ENCODE measurements at places on chromosomes 1 and 21. TPM values are rescaled to one million over a fixed set of nuclear protein-coding genes. Genes with fewer than 3 reads are reported as not detected.

Gene CR1
- total RNA-seq = not detected

Gene FAM151A
- not detected for total RNA-seq

Gene SLC30A2
- not detected for total RNA-seq

Gene TMIGD3
- total RNA-seq = not detected

Gene ESPN
- total RNA-seq = 11.0 TPM

Gene COL24A1
- not detected for total RNA-seq

Gene FAM78B
- 0.43 TPM for total RNA-seq

Gene TSPAN2
- total RNA-seq = 19.7 TPM

Gene TCP10L
- total RNA-seq = 3.7 TPM

Gene HSD3B1
- not detected for total RNA-seq

DNA sequence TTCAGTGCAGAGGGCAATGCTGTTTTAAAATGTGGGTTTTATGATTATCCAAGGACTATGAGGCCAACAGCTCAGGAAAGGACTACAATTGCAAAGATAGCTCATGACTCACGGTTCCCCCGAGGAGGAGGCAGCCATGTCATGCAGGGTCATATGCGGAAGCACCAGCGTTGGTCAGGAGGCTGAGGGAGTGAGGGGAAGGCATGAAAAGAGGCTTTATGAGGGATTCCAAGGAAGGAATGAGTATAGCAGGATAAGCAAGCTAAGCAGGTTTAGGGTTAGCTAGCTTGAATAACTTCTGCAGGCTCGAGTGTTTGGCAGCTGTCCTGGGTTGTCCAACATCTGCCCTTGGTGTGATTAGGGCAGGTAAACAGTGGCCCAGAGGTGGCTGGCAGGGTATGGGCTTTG lies 495.1 kb downstream of the SETD4 start:
- H3K4me1 ChIP-seq = no peaks in the 10 kb centered on the region
- H3K4me3 ChIP-seq = no peak overlapping the region
- H3K27me3 ChIP-seq = no peaks in the 10 kb centered on the region
- H3K36me3 ChIP-seq = no peaks in the 10 kb centered on the region
- no peak overlapping the region for H3K27ac ChIP-seq

GRCh38 chr1:154384650-154385489 lies 20.3 kb upstream of the IL6R start:
- H3K4me1 ChIP-seq = no peaks in the 10 kb centered on the region
- no peak overlapping the region for H3K27ac ChIP-seq
- no peak for DNase-seq
- no peaks in the 10 kb centered on the region for H3K27me3 ChIP-seq

DNA sequence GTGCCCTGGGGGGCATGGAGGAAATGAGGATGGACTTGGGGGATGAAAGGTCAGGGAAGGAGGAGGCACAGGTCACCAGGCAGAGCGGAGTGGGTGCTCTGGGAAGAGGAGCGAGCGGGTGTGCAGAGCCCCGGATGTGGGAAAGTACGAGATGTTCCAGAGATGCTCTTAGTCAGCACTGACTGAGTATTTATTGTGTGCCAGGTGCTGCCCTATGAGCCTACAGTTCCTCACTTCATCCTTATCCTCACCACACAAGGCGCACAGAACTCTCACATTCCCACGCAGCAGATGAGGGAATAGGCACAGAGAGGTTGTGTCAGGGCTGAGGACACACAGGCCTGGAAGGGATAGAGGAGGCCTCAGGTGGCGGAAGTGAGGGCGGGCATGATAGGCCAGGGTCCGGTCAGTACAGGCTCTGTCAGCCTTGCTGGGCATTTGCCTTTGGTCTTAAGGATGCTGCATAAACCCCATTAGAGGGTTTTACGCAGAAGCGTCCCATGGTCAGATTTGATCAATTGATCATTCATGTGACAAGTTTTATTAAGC lies 77.3 kb downstream of the ARHGEF10L start:
- no peak overlapping the region for H3K27ac ChIP-seq
- no peaks in the 10 kb centered on the region for H3K27me3 ChIP-seq
- DNase-seq = no peak

- DNase-seq = no peak
- no peaks in the 10 kb centered on the region for H3K36me3 ChIP-seq
- no peak overlapping the region for H3K4me3 ChIP-seq
Measured at GRCh38 chr1:92367496-92367895, 68.6 kb downstream of the RPAP2 start.

GRCh38 chr1:37124501-37124900 lies 90.2 kb upstream of the GRIK3 start:
- H3K4me1 ChIP-seq = peaks cover 17% of the 10 kb centered on the region
- H3K4me3 ChIP-seq = no peak overlapping the region
- H3K27ac ChIP-seq = no peak overlapping the region
- no peaks in the 10 kb centered on the region for H3K36me3 ChIP-seq
- H3K27me3 ChIP-seq = no peaks in the 10 kb centered on the region

- no peaks in the 10 kb centered on the region for H3K4me1 ChIP-seq
- no peak overlapping the region for H3K27ac ChIP-seq
- DNase-seq = no peak
Measured at GRCh38 chr1:121595089-121595488, 410.3 kb downstream of the SRGAP2C start.

GRCh38 chr1:59186656-59187055 lies 110.2 kb upstream of the FGGY start:
- no peak for DNase-seq
- no peak overlapping the region for H3K27ac ChIP-seq
- no peaks in the 10 kb centered on the region for H3K4me1 ChIP-seq
- no peak overlapping the region for H3K4me3 ChIP-seq

DNA sequence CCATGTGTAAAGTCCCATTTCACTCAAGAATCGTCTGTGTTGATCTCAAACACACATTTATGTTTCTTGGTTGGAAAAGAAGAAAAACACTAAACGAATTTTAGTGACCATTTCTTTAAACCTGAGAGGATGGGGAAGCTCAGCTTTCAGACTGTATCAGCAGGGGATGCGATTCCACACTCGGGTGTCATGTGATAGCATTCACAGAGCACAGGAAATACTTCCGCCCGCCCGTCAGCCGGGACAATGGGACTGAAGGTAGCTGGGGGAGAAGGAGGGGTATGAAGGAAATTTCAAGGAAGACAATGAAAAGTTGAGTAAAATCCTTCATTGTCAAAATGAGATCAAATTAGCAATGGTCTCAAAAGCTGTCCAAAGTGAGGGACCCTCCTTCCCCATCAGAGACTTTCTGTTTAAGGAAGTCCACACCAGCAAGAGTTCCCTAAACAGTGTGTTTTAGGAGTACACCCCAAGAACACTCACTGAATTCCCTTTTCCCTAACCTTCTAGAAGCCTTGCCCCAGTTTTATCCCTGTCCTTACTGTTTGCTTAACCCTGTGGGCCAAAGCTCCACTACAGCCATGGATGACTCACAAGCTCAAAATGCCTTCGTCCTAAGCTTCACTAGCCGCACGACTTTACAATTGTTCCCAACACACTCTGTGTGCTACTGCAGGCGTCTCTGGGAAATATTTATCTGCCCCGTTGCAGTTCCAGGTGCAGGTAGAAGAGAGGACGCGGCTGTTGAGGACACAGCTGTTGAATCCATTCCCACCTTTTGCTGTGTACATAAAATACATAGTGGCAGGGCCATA lies 51.4 kb upstream of the SIM2 start:
- H3K36me3 ChIP-seq = no peaks in the 10 kb centered on the region
- H3K27ac ChIP-seq = no peak overlapping the region
- no peak overlapping the region for H3K4me3 ChIP-seq
- peak; percentile 45 for DNase-seq
- no peaks in the 10 kb centered on the region for H3K27me3 ChIP-seq

- no peak for DNase-seq
- H3K27ac ChIP-seq = no peak overlapping the region
- no peaks in the 10 kb centered on the region for H3K4me1 ChIP-seq
- H3K36me3 ChIP-seq = peaks cover 20% of the 10 kb centered on the region
Measured at GRCh38 chr21:29033301-29033700, 8.8 kb downstream of the USP16 start.

- H3K4me1 ChIP-seq = peaks cover 14% of the 10 kb centered on the region
- H3K4me3 ChIP-seq = no peak overlapping the region
- H3K27me3 ChIP-seq = peaks cover 35% of the 10 kb centered on the region
- H3K36me3 ChIP-seq = no peaks in the 10 kb centered on the region
Measured at GRCh38 chr1:21295002-21295401, 4.7 kb upstream of the ECE1 start.

GRCh38 chr1:175690915-175691314 lies 52.5 kb downstream of the TNR start:
- H3K27me3 ChIP-seq = no peaks in the 10 kb centered on the region
- H3K4me1 ChIP-seq = no peaks in the 10 kb centered on the region
- H3K36me3 ChIP-seq = no peaks in the 10 kb centered on the region
- no peak overlapping the region for H3K27ac ChIP-seq
- no peak for DNase-seq

GRCh38 chr1:229296541-229296941 lies 25.6 kb downstream of the RAB4A start:
- H3K27ac ChIP-seq = no peak overlapping the region
- no peaks in the 10 kb centered on the region for H3K4me1 ChIP-seq
- DNase-seq = no peak
- H3K27me3 ChIP-seq = no peaks in the 10 kb centered on the region
- peaks cover 5% of the 10 kb centered on the region for H3K36me3 ChIP-seq
- H3K4me3 ChIP-seq = no peak overlapping the region

DNA sequence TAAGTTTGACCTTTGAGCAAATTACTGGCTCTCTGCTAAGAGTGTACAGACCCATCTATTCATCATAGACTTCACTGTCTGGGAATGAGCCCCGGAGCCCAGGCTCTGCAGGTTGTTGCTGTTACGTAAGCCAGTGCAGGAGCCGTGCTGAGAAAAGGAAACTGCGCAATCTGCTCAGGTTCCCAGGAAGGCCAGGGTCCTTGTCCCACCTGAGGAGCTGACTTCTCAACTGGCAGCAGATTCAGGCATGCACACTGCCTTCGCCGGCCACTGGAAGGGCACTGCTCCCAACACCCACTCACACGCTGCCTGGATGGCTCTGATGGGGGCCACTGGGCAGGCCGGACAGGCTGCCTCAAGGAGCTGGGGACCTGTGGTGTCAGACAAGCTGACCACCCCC lies 19.5 kb downstream of the RCAN1 start:
- no peak for DNase-seq
- H3K27ac ChIP-seq = no peak overlapping the region
- H3K36me3 ChIP-seq = no peaks in the 10 kb centered on the region
- H3K4me3 ChIP-seq = no peak overlapping the region
- no peaks in the 10 kb centered on the region for H3K27me3 ChIP-seq

DNA sequence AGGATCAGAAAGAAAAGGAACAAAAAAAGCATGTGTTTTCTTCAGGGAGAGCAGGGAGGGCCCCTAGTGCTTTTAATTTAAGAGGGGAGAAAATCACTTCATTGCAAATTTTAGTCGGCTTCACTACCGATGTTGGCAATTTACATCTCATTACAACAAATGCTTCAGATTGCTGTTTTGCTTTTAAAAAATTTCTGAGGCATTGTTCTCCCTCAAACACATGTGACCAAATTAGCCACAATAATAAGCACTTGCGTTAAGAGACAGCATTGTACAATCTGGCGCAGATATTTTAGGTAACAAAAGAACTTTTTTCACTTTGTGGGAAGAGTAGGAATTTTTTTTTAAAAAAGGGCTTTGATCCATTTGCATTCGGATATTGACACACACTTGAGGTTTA lies 29.8 kb downstream of the BEND5 start:
- H3K36me3 ChIP-seq = no peaks in the 10 kb centered on the region
- no peaks in the 10 kb centered on the region for H3K27me3 ChIP-seq
- no peak for DNase-seq
- H3K4me1 ChIP-seq = no peaks in the 10 kb centered on the region

GRCh38 chr1:241926141-241926540 lies 31.4 kb upstream of the BECN2 start:
- no peaks in the 10 kb centered on the region for H3K27me3 ChIP-seq
- no peak overlapping the region for H3K27ac ChIP-seq
- H3K4me3 ChIP-seq = no peak overlapping the region
- H3K36me3 ChIP-seq = no peaks in the 10 kb centered on the region
- no peak for DNase-seq

DNA sequence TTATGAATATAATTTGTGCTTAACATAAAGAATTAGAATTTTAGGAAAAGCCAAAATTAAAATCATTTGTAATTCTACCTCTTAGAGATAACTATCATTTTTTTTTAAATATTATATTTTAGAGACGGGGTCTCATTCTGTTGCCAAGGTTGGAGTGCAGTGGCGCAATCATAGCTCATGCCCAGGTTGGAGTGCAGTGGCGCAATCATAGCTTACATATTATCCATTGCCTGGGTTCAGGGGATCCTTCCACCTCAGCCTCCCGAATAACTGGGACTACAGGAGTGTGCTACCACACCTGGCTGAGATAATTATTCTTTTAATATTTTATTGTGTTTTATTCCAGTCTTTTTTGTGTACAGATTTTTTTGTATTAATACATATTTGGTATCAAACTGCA lies 8.3 kb downstream of the RASAL2 start:
- peaks cover 5% of the 10 kb centered on the region for H3K4me1 ChIP-seq
- H3K36me3 ChIP-seq = no peaks in the 10 kb centered on the region
- H3K27me3 ChIP-seq = no peaks in the 10 kb centered on the region
- no peak overlapping the region for H3K27ac ChIP-seq
- no peak overlapping the region for H3K4me3 ChIP-seq
- no peak for DNase-seq

GRCh38 chr1:228936881-228937280 lies 201.6 kb downstream of the RHOU start:
- no peaks in the 10 kb centered on the region for H3K36me3 ChIP-seq
- peaks cover 44% of the 10 kb centered on the region for H3K4me1 ChIP-seq
- no peak overlapping the region for H3K4me3 ChIP-seq

GRCh38 chr1:175470078-175470477 lies 273.3 kb downstream of the TNR start:
- H3K27me3 ChIP-seq = no peaks in the 10 kb centered on the region
- DNase-seq = no peak
- H3K27ac ChIP-seq = no peak overlapping the region
- no peak overlapping the region for H3K4me3 ChIP-seq
- no peaks in the 10 kb centered on the region for H3K4me1 ChIP-seq

- H3K27ac ChIP-seq = no peak overlapping the region
- H3K36me3 ChIP-seq = no peaks in the 10 kb centered on the region
- no peak for DNase-seq
- no peaks in the 10 kb centered on the region for H3K4me1 ChIP-seq
- no peak overlapping the region for H3K4me3 ChIP-seq
Measured at GRCh38 chr1:219155135-219155534, 18.5 kb upstream of the LYPLAL1 start.

- DNase-seq = no peak
- no peaks in the 10 kb centered on the region for H3K27me3 ChIP-seq
- H3K4me3 ChIP-seq = no peak overlapping the region
Measured at GRCh38 chr1:189103956-189104355, 1373.7 kb downstream of the BRINP3 start.

- H3K36me3 ChIP-seq = no peaks in the 10 kb centered on the region
- no peak overlapping the region for H3K27ac ChIP-seq
- no peaks in the 10 kb centered on the region for H3K27me3 ChIP-seq
- H3K4me3 ChIP-seq = no peak overlapping the region
- no peak for DNase-seq
- H3K4me1 ChIP-seq = peaks cover 8% of the 10 kb centered on the region
Measured at GRCh38 chr1:151615711-151616504, 4.1 kb downstream of the SNX27 start.

GRCh38 chr21:45506836-45507522 lies 35.3 kb downstream of the SLC19A1 start:
- no peak overlapping the region for H3K27ac ChIP-seq
- DNase-seq = no peak
- H3K4me1 ChIP-seq = peaks cover 3% of the 10 kb centered on the region
- no peaks in the 10 kb centered on the region for H3K27me3 ChIP-seq
- no peaks in the 10 kb centered on the region for H3K36me3 ChIP-seq
- no peak overlapping the region for H3K4me3 ChIP-seq

Data from neural progenitor cell (in vitro differentiated cells).